ENCODE measurements at places on chromosomes 2 and 18.

DNA sequence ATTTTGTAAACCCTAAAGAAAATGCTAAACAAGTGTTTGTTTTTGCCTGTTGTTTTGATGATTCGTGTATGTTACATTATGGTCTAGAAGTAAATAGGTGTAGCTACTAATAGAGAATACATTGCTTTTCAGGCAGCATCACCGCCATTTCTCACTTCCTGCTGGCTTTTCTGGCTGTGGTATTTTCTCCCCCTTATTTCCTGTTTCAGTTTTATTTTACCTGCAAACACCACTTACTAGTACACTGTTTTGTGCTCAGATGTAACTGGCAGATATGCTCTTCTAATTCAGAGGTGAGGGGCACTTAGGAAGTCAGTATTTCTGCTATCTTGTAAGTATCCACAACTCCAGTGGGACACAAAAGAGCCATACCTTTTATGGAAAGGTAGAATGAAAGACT lies 38.1 kb upstream of the SLC3A1 start:
- no peak for DNase-seq

- peak; percentile 53 for DNase-seq
These were observed 315.5 kb upstream of the MYT1L start for GRCh38 chr2:2646433-2647051.

GRCh38 chr2:159550231-159550630 lies 66.1 kb downstream of the BAZ2B start:
- no peak for DNase-seq

- DNase-seq: no peak
These were observed 175.4 kb downstream of the PTGR3 start for GRCh38 chr18:75033516-75033915.

GRCh38 chr2:65357959-65358294 lies 74.5 kb downstream of the SPRED2 start:
- DNase-seq: no peak

GRCh38 chr18:14933964-14934363 lies 186.0 kb downstream of the ANKRD30B start:
- no peak for DNase-seq

DNA sequence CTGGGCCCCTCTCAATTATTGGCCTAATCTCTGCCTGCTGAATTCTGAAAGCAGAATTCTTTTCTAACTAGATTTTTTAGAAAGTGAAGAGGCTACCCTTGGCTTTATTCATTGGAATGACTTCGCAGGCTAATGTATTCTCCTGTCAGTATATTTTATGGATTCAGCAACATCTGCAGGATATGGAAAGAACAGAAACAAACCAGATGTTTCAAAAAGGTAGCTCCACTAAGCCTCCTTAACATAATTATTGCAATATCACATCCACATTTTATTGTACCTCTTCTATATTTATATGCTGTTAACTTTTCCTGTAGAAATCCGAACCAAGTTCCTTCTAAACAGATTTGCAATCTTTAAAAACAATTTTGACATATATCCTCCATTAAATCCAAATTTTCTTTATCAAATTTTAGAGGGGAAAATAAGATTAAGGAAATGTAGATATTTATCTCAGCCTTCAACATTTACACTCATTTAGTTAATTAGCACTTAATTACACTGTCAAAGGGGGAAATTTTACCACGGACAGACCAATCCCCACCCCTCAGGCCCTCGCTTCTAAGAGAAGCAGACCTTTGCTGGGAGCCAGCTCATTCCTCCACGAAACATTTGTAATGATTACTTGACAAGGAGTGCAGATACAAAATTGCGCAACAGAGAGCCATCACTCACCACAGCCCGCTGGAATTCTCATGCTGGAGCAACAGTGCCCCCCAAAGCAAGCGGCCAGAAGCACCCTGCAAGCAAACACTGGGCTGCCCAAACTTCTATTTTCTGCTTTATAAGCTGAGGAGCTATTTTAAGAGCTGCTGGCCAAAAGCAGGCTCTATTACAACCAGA lies 253.4 kb downstream of the ETAA1 start:
- no peak for DNase-seq

DNA sequence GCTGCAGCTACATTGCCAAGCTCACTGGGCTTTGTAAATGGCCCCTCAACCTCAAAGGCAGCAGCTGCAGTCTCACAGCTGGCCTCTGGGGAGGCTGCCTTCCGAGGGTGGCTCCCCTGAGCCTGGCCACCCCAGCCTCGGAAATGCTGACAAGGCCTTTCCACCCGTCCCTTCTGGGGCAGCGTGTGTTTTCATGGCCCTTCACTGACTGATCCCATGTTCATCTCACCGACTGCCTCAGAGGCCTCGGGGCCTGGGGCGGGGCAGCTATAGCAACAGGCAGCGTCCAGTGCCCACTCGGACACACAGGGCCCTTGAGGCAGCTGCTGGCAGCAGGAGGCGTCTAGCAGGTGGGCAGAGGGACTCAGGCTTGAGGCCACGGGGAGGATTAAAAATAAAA lies 149.7 kb downstream of the GLI2 start:
- DNase-seq: no peak

DNA sequence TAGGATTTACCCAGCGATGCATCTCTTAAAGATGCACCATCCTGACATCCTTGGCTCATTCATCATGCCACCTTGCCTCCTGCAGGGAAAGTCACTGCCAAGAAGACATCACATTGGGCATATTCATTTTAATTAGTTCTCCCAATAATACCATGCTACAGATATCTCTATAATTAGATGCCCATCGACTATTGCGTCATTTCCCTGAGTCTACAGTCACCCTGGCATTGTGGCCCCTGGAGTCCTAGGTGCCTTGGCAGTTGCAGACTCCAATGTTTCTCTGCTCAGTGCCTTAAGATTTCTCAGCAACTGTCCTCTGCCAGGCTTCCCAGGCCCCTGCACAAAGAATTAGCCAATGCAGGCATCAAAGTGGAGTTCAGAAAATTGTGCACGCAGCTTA lies 32.6 kb downstream of the RDH14 start:
- DNase-seq: no peak

- no peak for DNase-seq
These were observed 37.5 kb downstream of the ADI1 start for GRCh38 chr2:3481736-3482362.

GRCh38 chr2:174263997-174264396 lies 15.7 kb upstream of the OLA1 start:
- no peak for DNase-seq

GRCh38 chr2:179917272-179917671 lies 55.9 kb upstream of the ZNF385B start:
- no peak for DNase-seq

DNA sequence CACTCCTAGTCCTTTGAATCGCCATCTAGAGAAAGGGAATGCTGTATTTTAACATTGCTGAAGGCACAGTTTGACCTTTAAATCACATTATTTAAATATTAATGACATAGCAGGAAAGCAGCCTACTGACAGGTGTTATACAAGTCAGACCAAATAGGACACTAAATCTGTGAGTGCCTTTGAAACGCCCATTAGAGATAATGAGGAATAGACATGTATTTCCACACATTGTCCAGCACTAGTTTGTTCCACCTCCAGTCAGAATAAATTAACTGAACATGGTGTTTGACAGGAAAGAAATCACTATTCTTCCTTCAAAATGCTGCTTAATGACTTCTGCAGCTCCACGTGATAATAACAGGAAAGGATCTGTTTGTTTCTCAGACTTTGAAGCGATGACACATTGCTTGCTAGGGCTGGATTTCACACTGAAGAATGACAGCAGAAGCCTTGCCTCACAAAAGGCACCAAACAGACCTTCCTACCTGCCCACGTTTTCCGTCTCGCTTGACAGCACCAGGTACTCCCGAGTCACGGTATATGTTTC lies 90.5 kb upstream of the DDX18 start:
- no peak for DNase-seq

DNA sequence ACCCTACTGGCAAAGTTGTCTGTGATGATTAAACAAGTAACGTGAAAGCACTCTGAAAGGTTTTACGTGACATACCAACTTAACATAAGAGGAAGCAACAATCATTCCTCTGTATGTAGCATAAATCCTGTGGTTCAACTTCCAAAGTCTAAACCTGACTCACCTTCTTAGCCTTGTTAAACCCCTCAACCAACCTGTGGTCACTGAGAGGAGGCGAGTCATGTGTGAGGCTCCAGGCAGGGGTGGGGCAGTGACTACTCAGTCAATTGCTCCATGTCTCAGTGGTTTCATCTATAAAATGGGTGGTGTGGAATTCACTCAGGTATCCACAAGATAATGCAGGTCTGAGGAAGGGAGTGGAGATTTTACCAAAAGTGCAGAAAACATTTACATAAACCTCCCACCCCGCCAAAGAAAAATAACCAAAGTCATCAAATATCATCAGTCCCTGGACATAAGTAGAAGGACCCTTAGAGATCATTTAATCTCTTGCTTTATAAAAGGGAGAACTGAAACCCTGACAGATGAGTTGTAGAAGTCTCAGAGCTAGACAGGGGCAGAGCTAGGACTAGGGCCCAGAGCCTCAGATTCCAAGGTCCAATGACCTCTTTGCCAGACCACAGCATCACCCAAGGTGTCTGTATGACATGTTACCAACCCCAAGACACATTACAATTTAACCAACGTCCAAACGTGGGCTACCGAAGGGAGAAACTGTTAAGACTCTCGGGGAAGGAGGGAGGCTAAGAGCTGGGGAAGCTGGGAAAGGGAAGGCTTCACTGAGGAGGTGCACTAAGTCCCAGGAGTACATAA lies 3.7 kb upstream of the PCBP1 start:
- peak; percentile 56 for DNase-seq

- DNase-seq: no peak
These were observed 19.7 kb upstream of the STPG4 start for GRCh38 chr2:47174733-47175361.

- no peak for DNase-seq
These were observed 262.1 kb downstream of the GALNT13 start for GRCh38 chr2:154133823-154134222.

DNA sequence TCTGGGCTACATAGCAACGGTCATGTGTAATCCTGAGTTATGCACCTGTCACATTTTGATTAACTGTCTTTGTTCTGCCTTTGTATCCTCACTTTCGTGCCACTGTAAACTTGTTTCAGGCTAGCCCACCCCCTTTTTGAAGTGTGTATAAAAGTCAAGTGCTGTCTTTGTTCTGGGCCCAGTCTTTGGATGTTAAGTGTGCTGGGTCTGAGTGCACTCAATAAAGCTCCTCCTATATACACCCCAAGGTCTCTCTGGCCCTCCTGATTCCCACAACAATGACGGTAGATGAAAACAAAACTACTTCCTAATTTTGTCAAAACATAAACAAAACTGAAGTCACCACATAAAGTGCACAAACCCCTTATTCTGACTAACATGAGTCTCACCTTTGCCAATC lies 633.4 kb downstream of the DSC3 start:
- no peak for DNase-seq

DNA sequence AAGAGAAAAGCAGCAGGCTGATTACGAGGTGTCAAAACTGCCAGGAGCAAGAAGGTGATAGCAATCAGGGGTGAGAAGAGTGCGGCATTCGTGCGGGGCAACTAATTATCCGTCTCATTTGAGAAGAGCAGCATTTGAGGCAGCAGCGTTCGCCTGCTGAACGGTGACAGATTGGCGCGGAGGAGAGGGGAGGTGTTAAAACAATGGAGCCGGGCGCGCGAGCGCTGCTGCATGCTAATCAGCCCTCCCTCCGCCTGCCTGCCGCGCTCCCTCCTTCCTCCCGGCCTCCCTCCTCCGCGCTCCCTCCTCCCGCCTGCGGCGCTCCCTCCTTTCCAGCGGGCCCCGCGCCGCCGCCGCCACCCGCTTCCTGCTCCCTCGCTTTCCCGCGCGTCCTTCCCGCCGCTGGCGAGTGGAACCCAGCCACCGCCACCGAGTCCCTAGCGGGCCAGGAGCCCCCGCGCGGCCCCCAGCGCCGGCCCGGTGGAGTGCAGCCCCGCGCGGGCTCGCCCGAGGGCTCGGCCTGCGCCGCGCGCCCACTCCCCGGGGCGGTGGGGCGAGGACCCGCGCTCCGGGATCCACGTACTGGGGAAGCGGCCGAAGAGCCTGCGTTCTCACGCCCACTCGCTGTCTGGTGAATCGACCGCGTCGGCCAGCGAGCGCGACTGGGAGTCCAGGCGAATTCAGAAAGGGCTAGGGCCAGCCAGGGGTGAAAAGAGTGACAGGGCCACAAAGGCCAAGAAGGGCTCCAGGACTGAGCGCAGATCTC lies 69.5 kb upstream of the PSMD14 start:
- DNase-seq: peak; percentile 75

Data from activated T-cell treated with anti-CD3 and anti-CD28 coated beads, Interleukin-2, amount 50 U/mL, for 24 hours (primary cell).